ENCODE measurements at places on chromosomes 5 and 9.

GRCh38 chr5:39650008-39650762 is 225.4 kb upstream of the DAB2 start:
- no peak for DNase-seq

- no peak for DNase-seq
Measured at GRCh38 chr5:179918742-179919486, 11.2 kb upstream of the TBC1D9B start.

DNA sequence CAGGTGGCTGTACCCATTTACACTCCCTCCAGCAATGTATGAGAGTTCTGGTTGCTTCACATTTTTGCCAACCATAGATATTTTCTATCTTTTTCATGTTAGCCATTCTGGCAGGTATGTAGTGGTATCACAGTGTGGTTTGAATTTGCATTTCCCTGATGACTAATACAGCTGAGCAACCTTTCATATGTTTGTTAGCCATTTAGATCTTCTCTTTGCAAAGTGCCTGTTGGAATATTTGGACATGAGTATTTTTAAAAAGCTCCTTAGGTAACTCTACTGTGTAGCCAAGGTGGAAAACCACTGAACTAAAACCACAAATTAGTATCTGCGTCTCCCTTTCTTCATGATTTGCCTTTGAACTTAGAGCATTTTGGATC is 31.9 kb downstream of the IRF1 start:
- DNase-seq: peak; percentile 49

- no peak for DNase-seq
Measured at GRCh38 chr9:127786773-127787104, 905 bp downstream of the CDK9 start.

GRCh38 chr5:172175263-172175719 is 12.7 kb downstream of the STK10 start:
- DNase-seq: peak; percentile 90

DNA sequence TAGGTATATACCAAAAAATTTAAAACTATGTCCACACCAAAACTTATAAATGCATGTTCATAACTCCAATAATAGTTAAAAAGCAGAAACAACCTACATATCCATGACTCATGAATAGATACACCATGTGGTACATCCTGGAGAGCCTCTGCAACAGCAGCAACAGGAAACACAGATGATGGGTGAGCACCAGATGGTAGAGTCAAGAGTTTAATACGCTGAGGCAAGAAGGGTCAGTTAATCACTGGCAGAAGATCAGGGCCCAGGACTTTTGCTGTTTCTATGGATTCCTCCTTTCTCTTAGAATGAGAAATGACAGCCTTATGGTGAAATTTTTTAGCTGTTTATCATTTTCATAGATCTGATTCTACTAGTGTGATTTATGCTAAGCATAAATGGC is 351.8 kb upstream of the ADAMTSL1 start:
- DNase-seq: no peak

GRCh38 chr9:137243626-137244485 is 2.8 kb downstream of the TUBB4B start:
- DNase-seq: no peak

GRCh38 chr5:59660737-59661136 is 232.8 kb downstream of the PDE4D start:
- no peak for DNase-seq

DNA sequence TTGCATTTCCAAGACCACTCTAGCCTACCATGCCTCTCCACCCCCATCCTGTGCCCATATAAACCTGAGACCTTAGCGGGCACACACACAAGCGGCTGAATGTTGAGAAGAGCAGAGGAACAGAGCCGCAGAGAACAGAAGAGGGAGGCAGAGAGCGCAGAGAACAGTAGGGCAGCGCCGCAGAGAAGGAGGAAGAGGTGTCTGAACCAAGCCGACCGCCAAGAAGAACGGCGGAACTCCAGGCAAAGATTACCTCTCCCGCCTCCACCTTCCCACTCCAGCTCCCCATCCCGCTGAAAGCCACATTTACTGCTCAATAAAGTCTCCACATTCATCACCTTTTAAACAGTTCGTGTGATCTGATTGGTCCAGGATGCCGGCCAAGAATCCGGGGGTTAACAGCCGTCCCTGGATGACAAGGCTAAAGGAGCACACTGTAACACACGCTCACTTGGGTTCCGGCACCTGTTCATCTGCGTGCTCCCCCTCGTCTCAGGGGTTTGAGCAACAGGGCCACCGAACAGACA is 33.2 kb downstream of the GRIN3A start:
- DNase-seq: peak; percentile 15

- no peak for DNase-seq
Measured at GRCh38 chr9:27471366-27471765, 52.7 kb upstream of the IFNK start.

DNA sequence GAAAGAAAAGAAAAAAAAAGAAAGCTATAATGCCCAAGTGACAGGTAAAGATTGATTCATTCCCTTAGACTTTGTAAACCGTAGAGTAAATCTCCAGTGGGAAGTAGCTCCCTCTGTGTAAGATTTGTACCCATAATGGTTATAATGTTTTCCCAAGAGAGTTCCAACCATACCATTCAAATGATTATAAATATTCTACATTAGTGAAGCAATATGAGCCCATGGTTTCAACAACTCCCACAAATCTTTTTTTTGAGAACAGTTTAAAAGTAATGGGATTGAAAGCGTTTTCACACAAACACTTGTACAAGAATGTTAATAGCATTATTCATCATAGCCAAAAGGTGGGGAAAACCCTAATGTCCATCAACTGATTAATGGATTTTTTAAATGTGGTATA is 58.0 kb downstream of the GRAMD2B start:
- DNase-seq: no peak
